ENCODE measurements at places on chromosomes 11 and 22.
A peak's percentile ranks its signal among the peaks of the same experiment; 100 is the strongest.

GRCh38 chr22:18952022-18952421, 15.9 kb upstream of the PRODH start:
- H3K27ac ChIP-seq, result no peak overlapping the region
- peaks cover 22% of the 10 kb centered on the region for H3K27me3 ChIP-seq
- no peak overlapping the region for H3K4me3 ChIP-seq
- H3K36me3 ChIP-seq, result no peaks in the 10 kb centered on the region
- no peaks in the 10 kb centered on the region for H3K4me1 ChIP-seq

GRCh38 chr11:35814720-35815305, 129.0 kb upstream of the LDLRAD3 start:
- no peak overlapping the region for H3K27ac ChIP-seq
- H3K36me3 ChIP-seq, result peaks cover 17% of the 10 kb centered on the region
- DNase-seq, result no peak
- no peaks in the 10 kb centered on the region for H3K4me1 ChIP-seq
- H3K4me3 ChIP-seq, result no peak overlapping the region

DNA sequence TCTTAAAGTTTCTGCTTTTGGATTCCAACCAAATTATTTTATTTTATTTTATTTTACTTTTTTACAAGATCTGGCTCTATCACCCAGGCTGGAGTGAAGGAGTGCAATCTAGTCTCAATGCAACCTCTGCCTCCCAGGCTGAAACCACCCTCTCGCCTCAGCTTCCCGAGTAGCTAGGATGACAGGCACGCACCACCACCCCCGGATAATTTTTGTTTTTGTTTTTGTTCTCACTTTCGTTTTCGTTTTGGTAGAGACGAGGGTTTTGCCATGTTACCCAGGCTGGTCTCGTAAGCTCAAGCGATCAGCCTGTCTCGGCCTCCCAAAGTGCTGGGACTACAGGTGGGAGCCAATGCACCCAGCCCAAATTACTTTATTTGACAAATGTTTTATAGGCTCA, 219.8 kb downstream of the ETS1 start:
- no peak overlapping the region for H3K27ac ChIP-seq
- H3K36me3 ChIP-seq, result no peaks in the 10 kb centered on the region
- peaks cover 4% of the 10 kb centered on the region for H3K4me1 ChIP-seq
- DNase-seq, result no peak
- no peak overlapping the region for H3K4me3 ChIP-seq

DNA sequence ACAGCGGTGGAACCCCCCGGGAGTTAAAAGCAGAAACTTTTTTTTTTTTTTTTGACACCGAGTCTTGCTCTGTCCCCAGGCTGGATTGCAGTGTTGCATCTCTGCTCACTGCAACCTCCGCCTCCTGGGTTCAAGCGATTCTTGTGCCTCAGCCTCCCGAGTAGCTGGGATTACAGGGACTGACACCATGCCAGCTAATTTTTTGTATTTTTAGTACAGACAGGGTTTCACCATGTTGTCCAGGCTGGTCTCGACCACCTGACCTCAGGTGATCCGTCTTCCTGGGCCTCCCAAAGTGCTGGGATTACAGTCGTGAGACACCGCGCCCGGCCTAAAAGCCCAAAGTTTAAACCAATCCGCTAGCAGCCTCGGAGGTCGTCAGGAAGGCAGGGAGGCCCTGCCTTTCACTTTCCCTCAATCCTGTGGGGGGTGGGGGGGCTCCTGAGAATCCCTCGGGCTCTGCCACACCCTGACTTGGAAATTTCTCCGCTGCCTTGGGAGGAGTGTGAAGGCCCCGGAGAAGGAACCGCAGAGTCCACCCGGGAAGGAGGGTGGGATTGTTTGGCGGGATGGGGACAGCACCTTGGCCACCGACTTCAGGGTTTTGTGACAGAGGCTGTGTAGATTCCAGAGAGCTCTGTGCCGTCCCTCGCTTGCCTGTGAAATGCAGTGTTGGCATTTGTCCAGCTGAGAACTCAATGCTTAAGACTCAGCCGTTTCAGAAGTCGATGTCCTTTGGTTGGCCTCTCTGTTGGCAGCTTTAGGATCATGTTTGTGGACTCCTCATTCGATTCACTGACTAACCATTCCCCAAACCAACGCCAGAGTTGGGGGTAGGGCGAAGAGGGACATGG, 1.0 kb downstream of the ARHGAP8 start:
- DNase-seq, result no peak
- peak overlapping the region; percentile 64 for H3K4me3 ChIP-seq
- no peak overlapping the region for H3K27ac ChIP-seq
- peaks cover 50% of the 10 kb centered on the region for H3K27me3 ChIP-seq

- no peak overlapping the region for H3K27ac ChIP-seq
- DNase-seq, result no peak
- peaks cover 37% of the 10 kb centered on the region for H3K27me3 ChIP-seq
- no peaks in the 10 kb centered on the region for H3K36me3 ChIP-seq
- no peaks in the 10 kb centered on the region for H3K4me1 ChIP-seq
- no peak overlapping the region for H3K4me3 ChIP-seq
Measured at GRCh38 chr11:19430754-19431398, 190.1 kb upstream of the E2F8 start.

- no peak overlapping the region for H3K27ac ChIP-seq
- H3K36me3 ChIP-seq, result no peaks in the 10 kb centered on the region
- peaks cover 3% of the 10 kb centered on the region for H3K4me1 ChIP-seq
- DNase-seq, result no peak
- peaks cover 17% of the 10 kb centered on the region for H3K27me3 ChIP-seq
Measured at GRCh38 chr22:20422271-20423007, 15.2 kb downstream of the SCARF2 start.

- H3K27me3 ChIP-seq, result peaks cover 2% of the 10 kb centered on the region
- no peak for DNase-seq
- no peaks in the 10 kb centered on the region for H3K4me1 ChIP-seq
- no peak overlapping the region for H3K4me3 ChIP-seq
- no peak overlapping the region for H3K27ac ChIP-seq
Measured at GRCh38 chr22:26008587-26008986, 160.7 kb upstream of the SEZ6L start.

DNA sequence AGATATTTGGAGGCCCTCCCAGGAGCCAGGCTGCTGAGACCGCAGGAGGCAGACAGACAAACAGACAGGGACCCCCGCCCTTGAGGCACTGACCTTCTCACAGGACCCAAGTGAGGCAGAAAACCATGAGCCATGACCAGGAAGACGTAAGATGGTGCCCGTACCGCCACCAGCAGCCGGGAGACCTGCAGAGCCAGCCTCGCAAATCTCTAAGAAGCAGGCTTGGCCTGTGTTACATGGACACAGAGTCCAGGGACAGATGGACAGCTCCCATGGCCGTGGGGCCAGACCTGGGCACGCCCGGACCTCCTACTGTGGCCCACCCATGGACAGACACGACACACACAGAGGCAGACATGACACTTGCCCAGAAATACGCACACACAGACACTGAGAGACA, 30.7 kb upstream of the TOLLIP start:
- DNase-seq, result no peak
- peaks cover 5% of the 10 kb centered on the region for H3K36me3 ChIP-seq
- peaks cover 14% of the 10 kb centered on the region for H3K4me1 ChIP-seq
- H3K27ac ChIP-seq, result no peak overlapping the region
- peaks cover 9% of the 10 kb centered on the region for H3K27me3 ChIP-seq
- no peak overlapping the region for H3K4me3 ChIP-seq

GRCh38 chr11:77073328-77074001, 6.7 kb downstream of the CAPN5 start:
- H3K4me3 ChIP-seq, result no peak overlapping the region
- no peak for DNase-seq
- H3K4me1 ChIP-seq, result peaks cover 17% of the 10 kb centered on the region

GRCh38 chr11:111910676-111911562, 651 bp downstream of the CRYAB start:
- no peak overlapping the region for H3K4me3 ChIP-seq
- no peak for DNase-seq
- no peak overlapping the region for H3K27ac ChIP-seq
- H3K27me3 ChIP-seq, result peaks cover 36% of the 10 kb centered on the region

DNA sequence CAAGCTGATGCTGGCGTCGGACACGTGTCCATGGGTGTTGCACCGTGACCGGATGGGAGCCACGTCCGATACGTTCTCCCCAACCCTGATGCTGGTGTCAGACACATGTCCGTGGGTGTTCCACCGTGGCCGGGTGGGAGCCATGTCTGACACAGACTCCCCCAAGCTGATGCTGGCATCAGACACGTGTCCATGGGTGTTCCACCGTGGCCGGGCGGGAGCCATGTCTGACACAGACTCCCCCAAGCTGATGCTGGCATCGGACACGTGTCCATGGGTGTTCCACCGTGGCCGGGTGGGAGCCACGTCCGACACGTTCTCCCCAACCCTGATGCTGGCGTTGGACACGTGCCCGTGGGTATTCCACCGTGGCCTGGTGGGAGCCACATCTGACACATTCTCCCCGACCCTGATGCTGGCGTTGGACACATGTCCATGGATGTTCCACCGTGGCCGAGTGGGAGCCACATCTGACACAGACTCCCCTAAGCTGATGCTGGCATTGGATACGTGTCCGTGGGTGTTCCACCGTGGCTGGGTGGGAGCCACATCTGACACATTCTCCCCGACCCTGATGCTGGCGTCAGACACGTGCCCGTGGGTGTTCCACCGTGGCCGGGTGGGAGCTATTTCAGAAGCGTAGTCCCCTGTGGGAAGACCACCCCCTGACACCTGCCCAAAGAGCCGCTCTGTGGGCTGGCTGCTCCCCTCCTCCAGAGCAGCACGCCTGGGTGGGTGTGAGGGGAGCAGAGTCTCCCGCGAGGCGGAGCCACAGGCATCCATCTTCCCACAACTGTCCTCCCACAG, 20.0 kb downstream of the SELENOO start:
- H3K36me3 ChIP-seq, result peaks cover 20% of the 10 kb centered on the region
- H3K27ac ChIP-seq, result no peak overlapping the region
- no peak overlapping the region for H3K4me3 ChIP-seq

- H3K4me3 ChIP-seq, result peak overlapping the region; percentile 86
- H3K27ac ChIP-seq, result peak overlapping the region; percentile 92
- peaks cover 5% of the 10 kb centered on the region for H3K36me3 ChIP-seq
- no peaks in the 10 kb centered on the region for H3K27me3 ChIP-seq
- no peak for DNase-seq
- H3K4me1 ChIP-seq, result peaks cover 53% of the 10 kb centered on the region
Measured at GRCh38 chr11:695288-695537, 191 bp upstream of the DEAF1 start.

DNA sequence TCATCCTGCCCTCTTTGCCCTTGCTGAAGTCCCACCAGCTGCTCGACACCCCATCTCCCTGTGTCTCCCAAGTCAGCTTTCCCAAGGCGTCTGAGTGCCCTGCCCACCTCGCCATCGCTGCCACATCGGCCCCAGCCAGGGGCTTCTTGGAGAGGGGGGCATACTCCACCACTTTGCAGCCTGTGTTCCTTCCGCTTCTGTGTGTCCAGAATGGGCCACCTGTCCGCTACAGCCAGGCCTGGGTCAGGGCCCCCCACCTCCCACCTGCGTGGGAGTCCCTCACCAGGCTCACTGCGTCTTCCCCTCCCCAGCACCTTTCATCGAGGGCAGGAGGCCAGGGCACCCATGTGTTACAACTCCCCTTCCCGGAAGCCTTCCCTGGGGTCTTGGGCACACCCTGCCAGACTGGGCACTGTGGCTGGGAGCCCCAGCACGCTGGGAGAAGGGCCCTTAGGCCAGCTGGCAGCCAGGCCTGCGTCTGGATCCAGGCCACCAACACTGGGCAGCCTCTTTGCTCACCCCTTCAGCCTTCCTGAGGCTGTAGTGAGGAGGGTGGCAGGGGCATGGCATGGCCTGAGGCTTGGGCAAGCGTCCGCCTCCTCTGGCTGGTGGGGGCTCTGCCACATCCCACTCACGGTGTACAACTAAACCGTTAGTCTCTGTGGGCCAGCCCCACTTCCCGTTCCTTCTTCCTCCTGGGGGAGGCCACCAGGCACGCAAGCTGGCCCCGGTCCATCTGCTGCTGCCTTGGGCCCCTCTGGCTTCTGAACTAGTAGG, 13.4 kb downstream of the CPT1A start:
- H3K36me3 ChIP-seq, result no peaks in the 10 kb centered on the region
- no peak for DNase-seq
- H3K27ac ChIP-seq, result peak overlapping the region; percentile 76
- H3K27me3 ChIP-seq, result no peaks in the 10 kb centered on the region
- H3K4me3 ChIP-seq, result no peak overlapping the region
- peaks cover 39% of the 10 kb centered on the region for H3K4me1 ChIP-seq

- no peak overlapping the region for H3K4me3 ChIP-seq
- no peaks in the 10 kb centered on the region for H3K27me3 ChIP-seq
- H3K36me3 ChIP-seq, result peaks cover 16% of the 10 kb centered on the region
- H3K4me1 ChIP-seq, result peaks cover 46% of the 10 kb centered on the region
- H3K27ac ChIP-seq, result peak overlapping the region; percentile 15
- DNase-seq, result no peak
Measured at GRCh38 chr11:47532597-47533213, 20.2 kb downstream of the CELF1 start.

DNA sequence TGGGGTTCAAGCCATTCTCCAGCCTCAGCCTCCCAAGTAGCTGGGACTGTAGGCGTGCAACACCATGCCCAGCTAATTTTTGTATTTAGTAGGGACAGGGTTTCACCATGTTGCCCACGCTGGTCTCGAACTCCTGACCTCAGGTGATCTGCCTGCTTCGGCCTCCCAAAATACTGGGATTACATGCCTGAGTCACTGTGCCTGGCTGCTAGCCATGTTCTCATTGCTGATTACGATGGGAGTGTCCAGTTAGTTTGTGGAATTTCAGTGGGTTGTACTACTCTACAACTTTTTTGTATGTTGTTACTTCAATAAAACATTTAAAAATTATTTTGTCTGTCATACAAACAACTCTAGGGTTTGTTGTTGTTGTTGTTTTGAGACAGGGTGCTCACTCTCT, 4.8 kb upstream of the VPS11 start:
- peaks cover 8% of the 10 kb centered on the region for H3K36me3 ChIP-seq
- no peak overlapping the region for H3K4me3 ChIP-seq
- peaks cover 29% of the 10 kb centered on the region for H3K4me1 ChIP-seq

GRCh38 chr11:12653729-12654128, 20.5 kb upstream of the TEAD1 start:
- H3K36me3 ChIP-seq, result no peaks in the 10 kb centered on the region
- no peak overlapping the region for H3K4me3 ChIP-seq
- peaks cover 3% of the 10 kb centered on the region for H3K27me3 ChIP-seq

GRCh38 chr11:64322925-64323260, 5.0 kb downstream of the PRDX5 start:
- no peaks in the 10 kb centered on the region for H3K27me3 ChIP-seq
- no peak overlapping the region for H3K27ac ChIP-seq
- DNase-seq, result no peak

GRCh38 chr22:34036931-34037330, 116.7 kb upstream of the LARGE1 start:
- H3K27ac ChIP-seq, result no peak overlapping the region
- H3K27me3 ChIP-seq, result no peaks in the 10 kb centered on the region
- no peaks in the 10 kb centered on the region for H3K4me1 ChIP-seq
- H3K36me3 ChIP-seq, result no peaks in the 10 kb centered on the region
- no peak overlapping the region for H3K4me3 ChIP-seq
